ENCODE measurements at places on chromosomes 6 and 20.

- no peak for DNase-seq
These were observed 412.5 kb downstream of the GJA1 start for GRCh38 chr6:121847806-121848522.

GRCh38 chr6:44867571-44868334 lies 460.4 kb upstream of the RUNX2 start:
- DNase-seq = no peak

GRCh38 chr6:158459726-158460125 lies 100.2 kb upstream of the TMEM181 start:
- no peak for DNase-seq

DNA sequence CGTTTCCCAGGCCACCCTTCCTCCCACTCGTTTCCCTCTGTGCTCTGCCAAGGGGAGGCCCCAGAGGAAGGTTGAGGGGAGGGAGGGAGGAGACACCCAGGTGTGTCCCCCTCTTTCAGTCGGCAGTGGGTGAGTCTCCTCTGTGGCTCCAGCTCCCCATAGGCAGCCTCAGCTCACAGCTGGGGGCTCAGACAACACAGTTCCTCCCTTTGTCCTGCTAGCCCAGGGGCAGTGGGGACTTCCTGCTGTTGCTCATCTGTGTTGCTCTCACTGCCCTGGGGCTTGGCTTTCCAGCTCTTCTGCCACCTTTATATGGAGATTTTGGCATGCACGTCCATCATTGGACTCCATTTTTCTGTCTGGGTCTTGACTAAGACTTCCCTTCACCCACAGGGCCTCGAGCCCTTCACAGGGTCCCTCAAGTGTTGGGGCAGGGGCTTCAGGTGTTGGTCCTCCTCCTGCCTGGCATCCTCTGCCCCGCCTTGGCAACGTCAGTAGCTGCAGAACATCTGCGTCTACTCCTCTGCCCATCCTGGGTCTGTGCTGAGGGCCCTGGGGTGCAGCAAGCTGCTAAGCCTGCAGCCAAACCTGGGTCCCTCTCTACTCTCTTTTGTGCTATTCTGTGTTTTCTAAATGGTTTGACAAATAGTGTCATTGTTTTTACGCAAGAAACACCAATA lies 190.6 kb upstream of the PMEPA1 start:
- DNase-seq = no peak

DNA sequence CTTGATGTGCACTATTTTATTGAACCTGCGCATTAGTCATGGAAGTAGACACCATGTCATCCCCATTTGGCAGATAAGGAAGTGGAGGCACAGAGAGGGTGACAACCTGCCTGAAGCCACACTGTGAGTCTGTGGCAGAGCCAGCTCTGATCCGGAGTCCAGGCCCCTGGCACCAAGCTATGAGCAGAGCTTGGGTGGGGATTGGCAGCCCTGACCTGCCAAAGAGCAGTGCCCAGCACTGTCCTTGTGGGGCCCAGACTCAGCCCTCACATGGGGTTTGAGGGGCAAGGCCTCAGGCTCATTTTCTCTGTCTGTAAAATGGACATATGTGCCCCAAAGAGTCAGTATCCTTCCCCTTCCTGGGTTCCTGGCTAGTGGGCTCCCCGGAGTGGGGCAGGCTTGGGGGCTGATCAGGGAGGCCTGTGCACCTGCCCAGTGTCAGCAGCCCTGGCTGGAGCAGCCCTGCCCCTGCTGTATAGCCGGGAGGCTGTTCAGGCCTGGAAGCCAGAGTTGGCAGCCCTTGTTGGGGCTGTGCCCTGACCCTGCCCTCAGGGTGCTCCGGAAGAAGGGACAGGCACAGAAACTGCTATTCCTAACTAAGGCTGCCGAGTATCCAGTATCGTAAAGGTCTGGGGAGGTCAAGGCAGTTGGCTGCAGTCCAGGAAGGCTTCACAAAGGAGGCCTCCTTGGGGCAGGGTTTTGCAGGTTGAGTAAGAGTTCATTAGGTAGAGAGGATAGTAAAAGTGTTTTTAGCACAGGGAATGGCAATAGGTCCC lies 38.7 kb downstream of the TGM2 start:
- DNase-seq = no peak

DNA sequence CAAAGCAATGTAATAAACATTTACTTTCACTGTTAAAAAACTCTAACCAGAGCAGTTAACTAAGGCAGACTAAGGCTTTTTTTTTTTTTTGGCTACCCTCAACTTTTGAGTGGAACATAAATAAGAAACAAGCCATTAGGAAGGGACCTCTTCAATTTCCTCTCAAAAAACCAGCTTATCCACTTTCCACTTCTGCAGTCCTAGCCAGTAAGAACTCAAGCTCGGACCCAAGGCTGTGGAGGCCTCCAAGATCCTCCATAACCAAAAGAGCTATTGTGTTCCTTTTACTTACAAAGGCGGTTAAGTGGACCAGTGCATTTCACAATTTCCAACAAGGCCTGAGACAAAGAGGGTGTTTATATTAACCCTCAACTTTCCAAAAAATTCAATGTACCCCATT lies 5.3 kb downstream of the KCNK5 start:
- DNase-seq = no peak

DNA sequence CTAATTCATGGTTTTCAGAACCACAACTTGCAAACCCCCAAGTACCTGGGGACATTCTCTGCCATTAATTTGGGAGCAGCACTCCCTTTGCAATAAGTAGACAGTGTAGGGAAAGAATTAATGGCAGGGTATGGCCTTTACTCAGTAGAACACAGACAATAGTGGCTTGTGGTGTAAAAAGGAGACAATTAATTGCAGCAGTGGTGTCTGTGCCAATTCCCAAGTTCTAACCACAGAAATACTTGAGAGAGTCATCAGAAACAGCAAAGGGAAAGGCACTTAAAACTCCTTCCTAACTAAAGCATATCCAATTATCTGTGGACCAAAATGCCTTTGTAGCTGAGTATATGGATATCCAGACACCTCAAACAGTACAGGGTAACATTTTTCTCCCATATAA lies 257.6 kb upstream of the POU3F2 start:
- no peak for DNase-seq

DNA sequence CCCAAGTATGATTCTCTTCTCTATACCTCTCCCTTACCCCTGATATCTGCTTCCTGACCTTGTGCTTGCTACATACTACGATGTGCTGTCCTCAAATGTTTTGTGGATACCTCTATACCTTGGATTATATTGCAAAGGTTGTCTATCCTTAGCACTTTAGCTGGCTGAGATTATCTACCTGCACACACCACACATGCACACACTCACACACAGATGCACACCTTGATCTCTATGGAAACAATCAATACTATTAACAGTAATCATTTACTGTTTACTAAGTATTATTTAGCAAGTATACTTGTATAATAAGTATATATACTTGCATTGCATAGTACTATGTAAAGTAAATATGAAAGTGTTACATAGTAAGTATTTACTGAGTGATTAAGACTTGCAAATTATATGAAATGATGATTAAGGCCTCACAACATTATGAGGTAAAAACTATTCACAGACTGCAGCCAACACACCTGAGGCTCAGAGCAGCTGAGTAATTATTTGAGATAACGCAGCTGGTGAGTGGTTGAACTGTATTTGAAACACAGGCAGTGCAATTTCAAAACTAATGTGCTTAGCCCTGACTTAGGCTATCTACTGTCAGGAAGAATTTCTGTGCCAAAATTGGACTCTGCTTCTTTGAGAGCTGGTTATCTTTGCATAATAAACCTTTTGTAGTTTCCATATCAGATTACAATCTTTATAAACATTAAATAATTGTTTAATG lies 699.9 kb downstream of the FRK start:
- DNase-seq = peak; percentile 2

DNA sequence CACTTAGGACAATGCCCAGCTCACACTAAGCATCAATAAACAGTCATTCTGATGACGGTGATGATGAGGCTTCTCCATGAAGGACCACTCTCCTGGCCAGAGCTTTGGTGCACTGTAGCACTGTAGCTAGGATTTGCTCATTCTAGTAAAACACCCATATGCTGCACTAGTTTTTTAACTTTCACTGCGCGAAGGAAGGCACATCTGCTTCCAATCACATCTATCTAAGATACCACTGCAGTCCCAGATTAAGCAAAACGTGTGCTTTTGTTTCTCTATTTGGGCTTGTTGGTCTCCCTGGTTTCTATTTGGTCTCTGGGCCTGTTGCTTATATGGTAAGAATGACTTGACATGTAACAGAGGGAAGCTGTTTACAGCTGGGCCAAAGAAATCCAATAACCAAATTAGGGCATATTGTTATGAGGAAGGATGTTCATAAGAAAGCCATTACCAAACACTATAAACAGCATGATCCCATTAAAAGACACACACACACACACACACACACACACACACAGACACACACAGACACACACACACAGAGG lies 62.4 kb downstream of the FAM229B start:
- no peak for DNase-seq

DNA sequence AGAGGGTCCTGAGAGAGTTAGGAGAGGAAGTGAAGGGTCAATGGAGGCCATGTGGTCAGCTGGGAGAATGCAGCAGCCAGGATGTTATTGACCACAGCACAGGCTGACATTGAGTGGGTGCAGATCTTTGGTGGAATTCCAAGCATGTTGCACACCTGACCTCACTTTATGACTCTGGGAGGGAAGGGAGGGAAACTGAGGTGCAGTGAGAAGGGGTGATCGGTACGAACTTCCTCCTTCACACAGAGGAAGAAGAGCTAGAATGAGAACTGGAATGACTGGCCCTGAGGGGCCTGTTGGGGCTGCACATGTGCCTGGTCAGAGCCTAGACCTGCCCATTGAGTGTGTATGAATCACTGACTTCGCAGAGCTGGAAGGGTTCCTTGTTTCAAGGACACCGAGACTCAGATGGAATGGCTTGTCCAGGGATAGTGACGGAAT lies 9.8 kb downstream of the FAM83D start:
- no peak for DNase-seq

- no peak for DNase-seq
These were observed 94.2 kb downstream of the UTRN start for GRCh38 chr6:144379356-144379755.

- no peak for DNase-seq
These were observed 636.8 kb downstream of the PRKN start for GRCh38 chr6:162090734-162091133.

- no peak for DNase-seq
These were observed 3.1 kb upstream of the CCM2L start for GRCh38 chr20:32006841-32007786.

GRCh38 chr20:56403465-56403864 lies 8.6 kb upstream of the CASS4 start:
- DNase-seq = no peak

DNA sequence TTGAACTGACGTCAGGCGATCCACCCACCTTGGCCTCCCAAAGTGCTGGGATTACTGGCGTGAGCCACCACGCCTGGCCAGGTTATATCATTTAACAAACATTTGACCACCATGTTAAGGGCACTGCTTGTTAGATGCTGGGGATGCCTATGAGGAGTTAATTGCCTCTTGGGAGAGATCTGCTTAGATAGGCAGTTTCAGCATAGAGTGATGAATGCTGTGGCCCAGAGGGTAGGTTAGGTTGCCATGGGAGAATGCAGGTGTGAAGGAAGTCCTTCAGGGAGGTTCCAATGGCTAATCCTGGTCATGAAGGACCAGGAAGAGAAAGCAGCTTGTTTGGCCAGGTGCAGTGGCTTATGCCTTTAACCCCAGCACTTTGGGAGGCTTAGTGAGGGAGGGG lies 17.0 kb downstream of the PHF20 start:
- no peak for DNase-seq

- DNase-seq = peak; percentile 7
These were observed 89.1 kb upstream of the PHACTR3 start for GRCh38 chr20:59515013-59515905.

GRCh38 chr6:134217105-134217797 lies 100.7 kb downstream of the SGK1 start:
- DNase-seq = no peak

DNA sequence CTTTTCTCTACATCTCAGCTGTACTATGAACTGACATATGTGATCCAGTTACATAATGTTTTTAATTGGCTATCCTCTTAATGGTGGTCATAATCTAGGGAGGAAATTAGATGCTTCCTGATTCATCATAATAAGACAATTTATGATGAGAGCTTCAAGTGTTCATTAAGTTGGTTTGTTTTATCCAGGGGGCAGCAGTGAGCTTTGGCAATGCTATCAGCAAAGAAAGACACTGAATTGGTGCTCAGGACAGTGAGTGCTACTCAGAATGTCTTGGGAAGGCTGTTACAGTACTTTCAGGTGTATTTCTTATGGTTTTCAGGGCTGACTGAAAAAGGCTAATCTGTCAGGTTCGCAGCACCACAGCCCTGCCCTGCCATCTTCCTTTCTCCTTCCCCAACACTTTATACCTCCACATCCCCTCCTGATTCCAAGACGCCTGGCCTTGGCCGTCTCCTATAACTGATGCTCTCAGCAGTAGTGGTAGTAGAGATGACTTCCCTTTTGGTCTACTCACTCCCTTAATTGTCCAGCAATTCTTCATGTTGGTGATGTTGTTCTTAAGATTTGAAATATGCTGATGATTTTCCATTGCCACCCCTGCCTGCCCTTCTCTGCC lies 67.0 kb upstream of the TNFAIP3 start:
- no peak for DNase-seq

- DNase-seq = no peak
These were observed 83.5 kb downstream of the CTNNBL1 start for GRCh38 chr20:37777012-37777950.

DNA sequence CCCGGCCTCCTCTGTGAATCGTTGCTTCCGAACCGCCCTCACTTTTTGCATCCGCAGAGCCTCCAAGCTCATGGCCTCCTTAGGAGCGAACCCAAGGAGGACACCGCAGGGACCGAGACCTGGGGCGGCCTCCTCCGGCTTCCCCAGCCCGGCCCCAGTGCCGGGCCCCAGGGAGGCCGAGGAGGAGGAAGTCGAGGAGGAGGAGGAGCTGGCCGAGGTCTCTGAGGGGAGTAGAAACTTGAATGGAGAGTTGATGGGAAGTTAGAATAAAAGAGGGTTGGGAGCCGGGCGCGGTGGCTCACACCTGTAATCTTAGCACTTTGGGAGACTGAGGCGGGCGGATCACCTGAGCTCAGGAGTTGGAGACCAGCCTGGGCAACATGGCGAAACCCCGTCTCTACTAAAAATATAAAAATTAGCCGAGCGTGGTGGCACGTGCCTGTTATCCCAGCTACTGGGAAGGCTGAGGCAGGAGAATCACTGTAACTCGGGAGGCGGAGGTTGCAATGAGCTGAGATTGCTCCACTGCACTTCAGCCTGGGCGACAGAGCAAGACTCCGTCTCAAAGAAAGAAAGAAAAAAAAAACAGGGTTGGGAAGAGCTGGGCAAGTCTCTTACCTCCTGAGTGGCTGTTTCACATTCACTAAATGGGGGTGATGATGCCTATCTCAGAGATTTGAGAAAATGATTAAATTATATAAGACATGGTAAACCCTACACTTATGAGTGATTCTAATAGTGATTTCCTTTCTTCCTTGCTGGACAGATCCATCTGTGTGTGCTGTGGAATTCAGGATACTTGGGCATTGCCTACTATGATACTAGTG lies 805 bp downstream of the MSH5 start:
- DNase-seq = no peak

GRCh38 chr6:73665686-73666319 lies 12.0 kb upstream of the SLC17A5 start:
- no peak for DNase-seq

Measured in NCI-H1092 (cell line).